Activated T-cell treated with anti-CD3 and anti-CD28 coated beads, Interleukin-2, amount 50 U/mL, for 1 hour (primary cell): ENCODE measurements at places on chromosomes 6 and 20.

DNA sequence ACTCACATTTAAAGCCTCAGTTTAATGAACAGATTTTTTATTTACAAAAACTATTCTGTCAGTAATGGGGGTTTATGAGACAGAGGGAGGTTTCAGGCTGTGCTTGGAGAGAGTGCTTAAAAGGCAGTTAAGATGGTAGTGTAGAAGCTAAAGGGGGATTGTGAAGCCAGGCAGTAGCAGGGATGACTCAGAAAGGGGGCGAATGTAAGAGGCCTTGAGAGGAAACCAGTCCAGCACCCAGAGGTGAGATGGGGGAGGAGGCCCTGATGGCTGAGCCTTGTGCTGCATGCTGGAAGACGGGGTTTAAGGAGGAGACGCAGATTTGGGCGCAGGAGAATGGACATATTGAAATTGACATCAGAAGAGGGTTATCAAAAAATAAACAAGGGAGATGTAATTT is 6.6 kb upstream of the SERPINB9 start:
- no peak for DNase-seq

DNA sequence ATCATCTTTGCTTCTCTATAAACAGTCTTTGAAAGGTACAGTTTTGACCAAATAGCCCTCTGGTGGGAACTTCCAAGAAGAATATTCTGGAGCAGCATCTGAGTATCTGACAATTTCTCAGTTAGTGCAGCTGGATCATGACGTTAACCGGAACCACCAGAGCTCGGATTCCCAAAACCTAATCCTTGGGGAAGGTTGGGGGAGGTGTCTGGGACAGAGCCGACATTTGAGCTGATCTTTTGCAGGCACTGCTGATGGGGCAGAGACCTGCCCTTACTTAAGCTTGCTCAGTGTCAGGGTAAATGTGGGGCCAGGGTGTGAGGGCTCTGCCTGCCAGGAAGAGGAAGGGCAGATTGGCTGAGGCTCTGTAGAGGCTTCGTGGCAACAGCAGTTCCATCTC is 416.6 kb downstream of the DHX35 start:
- DNase-seq, result no peak

DNA sequence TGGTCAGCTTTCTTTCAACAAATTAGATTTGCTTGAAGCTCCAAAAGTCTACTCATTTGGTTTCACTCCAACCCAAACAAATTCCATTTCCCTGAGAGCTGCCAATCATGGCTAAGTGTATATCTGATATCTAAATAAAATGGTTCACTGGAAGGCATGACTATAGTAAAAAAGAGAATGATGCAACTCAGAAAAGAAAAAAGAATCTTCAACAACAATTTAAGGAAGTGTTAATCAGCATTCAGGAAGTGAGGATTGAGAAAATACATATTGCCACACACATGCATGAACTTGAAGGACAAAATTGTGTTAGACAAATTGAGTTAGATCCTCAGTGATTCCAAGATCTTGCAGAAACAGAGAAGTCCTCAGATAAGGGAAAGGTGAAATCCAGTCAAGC is 972.9 kb upstream of the FLRT3 start:
- no peak for DNase-seq

GRCh38 chr6:14992382-14992781 is 253.5 kb upstream of the JARID2 start:
- DNase-seq, result no peak

GRCh38 chr6:156348849-156349248 is 428.3 kb upstream of the ARID1B start:
- no peak for DNase-seq

DNA sequence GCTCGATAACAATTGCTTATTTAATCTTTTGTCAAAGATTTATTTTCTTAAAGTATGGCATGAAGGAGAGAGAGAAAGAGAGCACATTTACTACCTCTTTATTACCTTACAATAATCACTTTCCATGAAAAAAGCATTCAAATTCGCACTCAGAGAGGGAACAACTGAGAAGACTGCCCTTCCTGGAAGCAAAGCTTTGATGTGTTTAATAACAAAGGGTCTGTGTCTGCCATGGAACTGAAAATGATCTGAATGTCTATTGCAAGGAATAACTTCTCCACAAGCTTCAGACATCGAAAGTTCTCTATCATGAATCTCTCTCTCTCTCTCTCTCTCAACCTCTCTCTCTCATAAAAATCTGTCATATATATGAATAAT is 308.9 kb downstream of the HDGFL1 start:
- no peak for DNase-seq

DNA sequence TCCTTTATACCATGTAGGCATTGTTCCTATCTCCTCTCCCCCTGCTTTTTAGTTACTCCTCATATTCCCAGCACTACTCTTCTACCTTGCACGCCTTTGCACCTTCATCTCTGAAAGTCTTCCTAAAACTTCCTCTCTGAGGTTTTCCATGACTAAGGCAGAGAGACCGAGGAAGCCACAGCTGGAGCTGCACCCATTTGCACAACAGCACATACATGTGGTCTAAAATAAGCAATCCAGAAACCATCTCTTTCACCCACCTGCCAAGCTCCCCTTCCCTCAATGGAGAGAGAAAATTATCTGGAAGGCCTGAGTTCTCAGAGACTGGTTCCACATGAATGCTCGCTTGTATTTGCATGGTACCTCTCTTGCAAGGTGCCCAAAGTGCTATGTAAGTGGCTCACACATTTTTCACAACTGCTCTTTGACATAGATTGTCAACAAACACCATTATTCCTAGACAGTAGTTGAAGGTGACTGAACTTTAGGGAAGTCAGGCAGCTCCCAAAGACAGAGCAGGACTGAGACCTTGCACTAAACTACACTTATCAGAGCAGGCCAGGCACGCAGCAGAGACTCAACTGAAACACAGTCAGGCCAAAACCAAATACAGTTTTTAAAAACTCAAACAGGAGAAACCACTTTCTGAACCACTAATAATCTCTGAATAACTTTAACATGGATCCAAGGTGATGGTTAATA is 313.2 kb downstream of the TFAP2A start:
- DNase-seq, result no peak

DNA sequence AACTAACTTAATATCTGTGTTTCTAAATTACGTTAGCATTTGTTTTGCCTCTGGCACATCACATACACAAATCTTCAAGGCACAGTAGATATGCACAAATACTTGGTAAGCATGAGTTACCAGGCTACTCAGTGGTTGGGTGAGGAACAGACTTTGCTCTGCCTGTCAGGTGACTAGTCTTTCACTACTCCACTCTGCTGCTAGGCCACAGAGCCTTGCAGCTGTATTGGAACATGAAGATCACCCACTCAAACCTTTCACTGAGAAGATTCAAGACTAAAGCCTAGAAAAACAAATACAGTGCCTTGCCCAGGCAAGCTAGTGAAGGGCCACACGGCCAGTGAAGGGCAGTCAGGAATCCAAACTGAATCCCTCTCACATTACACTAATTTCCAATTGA is 47.0 kb downstream of the DTNBP1 start:
- DNase-seq, result no peak

GRCh38 chr20:63100926-63101699 is 94.3 kb upstream of the BHLHE23 start:
- no peak for DNase-seq

GRCh38 chr20:46215913-46216707 is 92.2 kb downstream of the CDH22 start:
- no peak for DNase-seq

DNA sequence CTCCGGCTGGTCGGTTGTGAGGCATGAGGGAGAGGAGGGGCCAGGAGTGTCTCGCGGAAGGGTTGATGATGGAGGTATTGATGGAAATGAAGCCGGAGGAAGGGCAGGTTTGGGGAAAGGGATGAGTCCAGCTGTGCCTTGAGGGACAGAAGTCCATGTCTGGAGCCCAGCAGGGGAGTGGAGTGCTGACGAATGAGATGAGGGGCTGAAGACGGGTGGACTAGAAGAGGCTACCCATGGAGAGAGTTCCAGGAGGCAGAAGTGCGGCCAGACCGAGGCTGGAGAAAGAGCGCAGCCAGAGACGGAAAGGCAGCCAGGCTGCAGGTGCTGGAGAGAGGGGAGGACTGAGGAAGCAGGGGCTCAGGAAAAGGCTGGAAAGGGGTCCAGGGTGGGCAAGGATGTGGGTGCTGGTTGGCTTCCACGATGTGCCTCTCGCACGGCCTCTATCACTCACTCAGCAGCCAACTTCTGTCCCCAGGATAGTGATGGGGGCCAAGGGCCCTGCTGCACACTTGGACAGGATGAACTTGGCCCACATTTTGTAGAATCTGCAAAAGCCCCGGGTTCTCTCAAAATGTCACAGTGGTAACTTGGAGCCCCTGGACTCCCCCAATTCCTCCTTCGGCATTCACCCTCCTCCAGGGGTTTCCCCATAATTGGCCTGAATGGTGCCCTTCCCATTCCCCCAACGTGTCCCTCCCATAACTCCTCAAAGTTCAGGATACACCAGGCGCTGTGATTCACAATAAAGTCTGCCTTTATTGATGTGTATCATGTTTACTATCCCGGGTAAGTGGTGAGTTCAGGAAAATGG is 627 bp upstream of the EIF6 start:
- no peak for DNase-seq

DNA sequence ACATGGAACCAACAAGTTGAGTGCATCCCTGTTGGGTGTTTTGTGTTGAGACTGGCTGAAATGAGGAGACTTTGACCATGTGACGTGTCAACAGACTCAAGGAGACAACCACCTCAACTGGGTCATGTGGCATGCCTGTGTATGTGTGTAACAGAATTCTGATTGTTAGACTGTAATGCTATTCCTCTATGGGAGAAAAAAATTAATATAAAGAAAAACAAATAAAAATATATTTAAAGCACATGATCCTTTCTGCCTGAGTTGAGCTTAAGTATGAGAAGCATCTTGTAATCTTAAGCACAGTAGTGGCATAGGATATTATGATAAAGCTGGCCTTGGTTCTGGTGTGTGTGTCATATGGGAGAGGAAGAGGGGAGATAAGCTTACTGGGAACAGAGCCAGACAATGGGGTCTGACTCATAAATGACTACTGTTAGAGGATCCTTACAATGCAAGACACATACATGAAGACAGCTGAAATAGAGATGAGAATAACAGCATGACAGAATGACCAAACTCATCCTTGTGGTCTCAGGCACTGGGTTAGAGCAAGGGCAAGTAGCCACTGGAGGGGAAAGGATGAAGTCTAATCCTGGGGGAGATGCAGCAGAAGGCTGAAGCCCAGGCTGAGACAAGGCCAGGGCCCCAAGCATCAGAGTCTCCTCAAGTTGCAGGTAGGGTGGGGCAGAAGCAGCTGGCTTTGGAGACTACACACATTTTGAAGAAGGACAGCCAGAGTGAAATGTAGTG is 9.2 kb downstream of the TP53INP2 start:
- DNase-seq, result no peak

GRCh38 chr6:130505808-130506598 is 140.2 kb downstream of the TMEM200A start:
- DNase-seq, result no peak

- DNase-seq, result no peak
Measured at GRCh38 chr20:57361517-57361916, 10.5 kb downstream of the RAE1 start.

DNA sequence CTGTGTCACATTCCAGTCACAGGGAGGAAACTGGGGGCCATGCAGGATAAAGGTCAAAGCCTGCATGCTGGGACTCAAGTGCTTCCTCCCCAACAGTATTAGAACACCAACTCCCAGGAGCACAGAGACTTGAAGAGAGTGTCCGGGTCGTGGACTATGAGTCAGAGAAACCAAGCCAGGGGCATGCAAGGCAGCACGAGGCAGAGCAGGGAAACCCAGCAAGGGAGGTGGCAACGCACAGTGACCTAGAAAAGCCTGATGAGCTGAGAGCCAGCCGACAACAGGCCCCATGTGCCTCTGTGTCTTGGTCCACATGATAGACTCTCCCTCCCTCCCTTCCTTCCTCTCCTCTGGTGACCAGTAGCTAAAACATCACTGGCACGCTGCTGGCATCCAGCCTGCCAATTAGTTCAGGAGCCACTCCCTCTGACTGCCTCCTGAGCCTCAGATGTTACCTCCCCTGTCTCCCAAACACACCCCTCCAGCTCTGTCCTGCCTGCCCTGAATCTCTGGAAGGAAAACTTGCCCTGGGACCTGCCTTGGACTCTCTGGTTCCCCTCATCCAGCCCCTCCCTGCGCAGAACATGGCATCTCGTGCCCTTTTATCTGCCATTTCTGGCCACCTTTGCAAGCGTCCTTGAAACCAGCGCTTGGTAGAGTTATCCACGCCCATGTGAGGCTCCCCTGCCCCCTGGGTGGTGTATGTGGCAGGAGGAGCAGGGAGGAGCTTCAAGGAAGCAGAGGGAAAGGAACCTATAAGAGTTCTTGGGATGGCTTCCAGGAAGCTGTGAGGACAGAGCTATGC is 16.2 kb upstream of the RNF39 start:
- no peak for DNase-seq

DNA sequence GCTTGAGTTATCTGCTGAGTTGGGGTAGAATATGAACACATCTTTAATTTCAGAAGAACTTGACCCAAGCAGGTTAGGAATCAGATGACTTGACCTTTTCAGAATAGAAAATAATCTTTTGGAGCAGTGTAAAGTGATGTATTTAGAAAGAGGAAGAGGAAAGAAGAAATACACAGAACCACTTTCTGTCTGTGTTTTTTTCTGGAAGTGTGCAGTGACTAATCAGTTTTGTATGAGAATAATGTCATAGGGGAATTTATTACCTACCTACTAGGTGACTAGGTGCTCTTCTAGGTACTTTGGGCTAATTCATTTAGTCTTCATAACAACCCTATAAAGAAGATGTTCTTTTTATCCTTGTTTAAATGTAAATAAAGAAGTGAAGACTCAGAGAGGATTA is 3.0 kb downstream of the PPP1R14C start:
- no peak for DNase-seq

DNA sequence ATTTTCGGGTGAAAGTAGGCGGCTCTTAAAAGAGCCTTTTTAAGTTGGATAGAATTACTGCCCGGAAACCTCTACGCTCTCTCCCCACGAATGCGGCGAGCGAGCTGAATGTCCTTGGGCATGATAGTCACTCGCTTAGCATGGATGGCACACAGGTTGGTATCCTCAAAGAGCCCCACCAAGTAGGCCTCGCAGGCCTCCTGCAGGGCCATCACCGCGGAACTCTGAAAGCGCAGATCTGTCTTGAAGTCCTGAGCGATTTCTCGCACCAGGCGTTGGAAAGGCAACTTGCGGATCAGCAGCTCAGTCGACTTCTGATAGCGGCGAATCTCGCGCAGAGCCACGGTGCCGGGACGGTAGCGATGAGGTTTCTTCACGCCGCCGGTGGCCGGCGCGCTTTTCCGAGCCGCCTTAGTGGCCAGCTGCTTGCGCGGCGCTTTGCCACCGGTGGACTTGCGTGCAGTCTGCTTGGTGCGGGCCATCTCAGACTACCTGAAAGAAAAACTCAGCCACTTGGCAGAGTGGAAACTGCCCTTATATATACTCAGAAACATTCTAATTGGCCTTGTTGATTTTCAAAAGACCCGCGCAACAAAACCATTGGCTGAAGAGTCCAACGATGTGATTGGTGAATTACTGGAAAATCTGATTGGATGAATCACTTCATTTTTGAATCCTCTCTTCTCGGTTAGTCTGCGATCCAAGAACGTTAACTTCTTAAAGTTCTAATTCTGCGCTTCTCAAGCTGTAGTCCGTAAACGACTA is 93.9 kb upstream of the BTN3A2 start:
- DNase-seq, result peak; percentile 65
